COLO829 (cell line): ENCODE measurements at places on chromosomes 3 and 15.

- DNase-seq = no peak
These were observed 33.8 kb downstream of the GLCE start for GRCh38 chr15:69194025-69194827.

DNA sequence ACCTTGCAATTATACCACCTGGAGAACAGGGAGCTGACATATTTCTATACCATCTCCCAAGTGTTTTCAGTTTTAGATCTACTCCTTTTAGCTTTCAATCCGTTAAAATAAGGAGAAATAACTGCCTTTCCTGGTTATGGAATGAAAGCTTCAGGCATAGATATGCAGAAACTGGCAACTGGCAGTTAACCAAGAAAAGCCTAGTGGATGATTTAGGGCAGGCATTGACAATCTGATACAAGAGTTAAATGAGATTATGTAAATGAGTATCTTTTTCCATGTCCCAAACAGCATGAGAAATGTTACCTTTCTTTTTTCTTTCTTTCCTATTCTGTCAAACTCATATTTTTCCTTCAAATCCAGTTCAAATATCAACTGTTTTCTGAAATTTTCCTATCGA is 689.1 kb upstream of the DPPA4 start:
- DNase-seq = no peak

GRCh38 chr3:74139648-74140047 is 474.8 kb downstream of the CNTN3 start:
- no peak for DNase-seq

GRCh38 chr15:88231909-88232644 is 24.5 kb downstream of the NTRK3 start:
- no peak for DNase-seq

GRCh38 chr15:76198456-76199105 is 112.7 kb downstream of the ETFA start:
- no peak for DNase-seq

DNA sequence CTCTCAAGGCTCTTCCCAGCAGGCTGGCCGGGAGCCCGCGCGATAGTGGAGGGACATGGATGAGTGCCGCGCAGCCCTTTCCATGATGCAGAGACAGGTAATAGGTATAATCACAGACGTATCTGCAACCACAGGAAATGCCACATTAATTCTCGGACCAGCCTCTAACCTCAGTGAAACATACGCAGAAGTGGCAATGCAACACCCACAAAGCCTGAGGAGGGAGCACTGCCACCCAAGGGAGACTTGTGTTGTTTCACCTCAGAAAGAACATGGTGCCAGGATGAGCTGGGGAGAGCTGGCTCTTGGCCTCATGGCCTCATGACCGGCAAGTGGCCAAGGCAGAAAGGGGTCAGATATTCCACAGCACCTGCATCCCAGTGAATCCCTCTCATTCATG is 39.0 kb downstream of the PGPEP1L start:
- no peak for DNase-seq

DNA sequence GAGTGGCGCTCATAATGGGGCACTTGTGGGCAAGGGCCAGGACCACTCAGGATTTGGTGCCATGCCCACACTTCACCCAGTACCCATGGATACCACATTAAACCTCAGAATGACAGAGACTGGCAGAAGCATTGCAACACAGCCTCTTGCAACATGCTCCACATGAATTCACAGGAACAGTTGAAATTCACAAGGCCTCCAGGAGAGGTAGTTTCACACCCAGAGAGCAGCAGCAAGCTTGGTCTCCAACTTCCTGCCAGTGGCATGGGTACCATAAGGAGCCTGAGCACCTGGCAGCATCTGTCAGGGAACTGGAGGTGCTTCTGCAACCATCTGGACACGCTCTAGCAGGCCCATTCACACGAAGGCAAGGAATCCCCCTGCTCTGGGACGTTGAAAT is 101.0 kb downstream of the OSBPL10 start:
- no peak for DNase-seq

GRCh38 chr3:56867671-56868070 is 65.9 kb upstream of the ARHGEF3 start:
- DNase-seq = no peak
